ENCODE measurements at places on chromosomes 4 and X.

- DNase-seq, result no peak
Measured at GRCh38 chr4:85406185-85406584, 68.8 kb upstream of the ARHGAP24 start.

GRCh38 chrX:131843987-131844386 is 179.1 kb upstream of the STK26 start:
- no peak for DNase-seq

GRCh38 chr4:102868153-102868780 is 525 bp upstream of the CISD2 start:
- peak; percentile 24 for DNase-seq

- DNase-seq, result no peak
Measured at GRCh38 chr4:72951147-72951546, 118.4 kb downstream of the COX18 start.

DNA sequence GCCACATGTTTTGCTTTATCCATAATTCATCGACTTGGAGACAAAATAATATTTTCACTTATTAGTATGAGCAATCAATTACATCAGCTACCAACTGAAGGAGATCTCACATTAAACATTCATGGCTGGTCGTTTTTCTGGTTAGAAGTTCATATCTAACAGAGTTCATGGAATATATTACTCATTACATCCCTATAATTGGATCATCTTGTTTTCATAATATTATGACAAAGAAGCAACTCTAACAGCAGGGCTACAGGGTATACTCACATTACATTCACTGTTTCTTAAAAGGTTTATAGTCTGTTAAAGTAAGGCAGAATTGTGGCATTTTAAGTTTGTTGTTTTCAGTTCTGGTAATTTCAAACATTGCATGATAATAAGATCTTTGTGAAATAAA is 33.0 kb downstream of the GSTCD start:
- DNase-seq, result no peak

DNA sequence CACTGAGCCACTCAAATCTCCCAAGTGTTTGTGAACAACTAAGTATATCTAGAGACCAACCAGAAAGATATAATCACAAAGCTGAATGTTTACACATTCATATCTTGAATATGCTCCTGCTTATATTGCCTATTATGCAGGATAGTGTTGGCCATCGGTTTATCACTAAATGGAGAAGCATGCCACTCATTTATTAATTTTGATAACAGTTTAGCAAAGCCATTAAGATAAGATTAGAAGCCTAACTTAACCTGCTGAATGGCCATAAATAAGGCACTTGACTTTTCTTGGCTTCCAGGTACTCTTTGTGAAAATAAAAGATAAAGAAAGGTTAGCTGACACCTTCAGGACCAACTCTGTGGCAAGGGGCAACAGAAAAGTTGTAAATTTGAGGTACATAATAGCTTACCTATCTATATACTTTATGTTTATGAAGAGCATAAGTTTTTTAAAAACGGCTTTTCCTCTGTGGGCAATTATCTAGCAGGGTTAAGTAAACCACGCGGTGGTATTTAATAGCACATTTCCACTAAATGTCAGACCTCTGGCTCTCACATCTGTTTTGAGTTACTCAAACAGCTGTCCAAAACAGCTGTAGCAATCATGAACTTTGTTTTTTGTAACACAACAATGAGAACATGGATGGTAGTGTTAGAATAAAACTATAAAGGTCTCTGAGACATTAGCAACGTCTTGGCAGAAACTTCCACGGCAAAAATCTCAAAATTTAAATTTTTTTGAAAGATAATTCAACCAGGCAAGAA is 58.8 kb upstream of the FTHL17 start:
- no peak for DNase-seq

DNA sequence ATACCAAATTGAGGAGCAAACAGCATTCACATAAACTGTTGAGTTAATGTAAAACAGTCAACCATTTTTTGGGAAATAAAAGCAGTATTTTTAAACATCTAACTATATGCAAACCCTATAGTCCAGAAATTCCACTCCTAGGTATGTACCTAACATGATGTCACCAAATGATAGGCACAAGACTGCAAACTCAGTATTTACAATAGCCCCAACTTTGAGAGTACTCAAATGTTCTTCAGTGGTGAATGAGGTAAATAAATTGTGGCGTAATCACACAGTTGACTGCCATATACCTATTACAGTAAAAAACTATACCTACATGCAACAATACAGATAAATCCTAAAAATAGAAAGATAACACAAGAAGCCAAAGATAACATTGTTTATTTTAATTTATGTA is 1243.8 kb upstream of the ADGRL3 start:
- DNase-seq, result no peak

DNA sequence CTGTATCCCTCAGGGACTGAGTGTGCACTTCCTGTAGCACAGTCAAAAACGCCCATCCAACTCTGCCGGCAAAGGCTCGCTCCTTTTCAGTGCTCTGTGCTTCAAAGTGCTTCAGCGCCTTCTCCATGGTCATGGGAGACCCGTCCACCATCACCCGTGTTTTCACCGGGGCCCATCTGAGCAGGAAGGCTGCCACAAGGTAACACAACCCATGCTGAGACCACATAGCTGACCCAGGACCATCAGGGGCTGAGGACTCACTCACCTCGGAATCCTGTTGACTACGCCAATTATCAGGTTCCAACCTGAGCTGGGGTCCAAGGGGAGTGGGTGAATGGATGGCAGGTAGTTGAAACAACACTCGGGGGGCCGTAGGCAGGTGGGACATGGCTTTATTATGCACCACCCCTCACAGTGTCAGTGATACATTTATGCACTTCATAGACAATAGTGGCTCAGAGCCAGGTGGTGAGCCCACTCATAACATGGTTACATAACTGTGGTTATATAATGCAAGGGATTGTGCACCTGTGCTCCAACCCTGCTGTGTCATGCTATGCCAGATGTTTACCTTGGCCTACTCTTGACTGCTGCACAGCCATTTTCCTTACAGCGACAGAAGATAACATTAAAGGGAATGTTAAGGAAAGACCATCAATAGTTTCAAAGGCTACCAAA is 227.8 kb downstream of the ADGRL3 start:
- no peak for DNase-seq

- DNase-seq, result no peak
Measured at GRCh38 chr4:23814996-23815660, 74.7 kb downstream of the PPARGC1A start.

DNA sequence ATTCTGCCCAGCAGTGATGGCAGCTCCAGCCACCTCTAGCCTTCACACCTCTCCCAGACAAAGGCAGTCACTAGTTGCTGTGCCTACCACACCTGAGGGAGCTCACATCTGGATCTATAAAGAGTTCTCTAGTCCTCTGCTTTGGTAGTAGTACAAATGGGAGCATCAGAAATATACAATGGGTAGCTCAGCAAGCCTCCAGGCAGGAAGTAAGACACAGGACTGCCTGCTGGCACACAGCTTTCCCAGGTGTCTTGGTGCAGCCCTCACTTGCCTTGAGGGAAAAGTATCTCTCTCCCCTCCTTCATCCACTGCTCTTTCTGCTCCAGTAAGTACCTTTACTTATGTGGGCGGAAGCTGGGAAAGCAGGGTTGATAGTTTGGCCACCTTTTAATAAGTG is 212.9 kb upstream of the SLC7A11 start:
- no peak for DNase-seq
